A673 (cell line): ENCODE measurements at places on chromosomes 5 and 9. TPM values are rescaled to one million over a fixed set of nuclear protein-coding genes. Genes with fewer than 3 reads are reported as not detected.

Gene ISCA1
- 36.4 and 42.5 TPM in 2 replicates for total RNA-seq

GRCh38 chr5:74319076-74319475 lies 321.5 kb downstream of the ENC1 start:
- no peak for DNase-seq
- no peaks in the 10 kb centered on the region for H3K36me3 ChIP-seq
- H3K27me3 ChIP-seq, result no peaks in the 10 kb centered on the region
- no peaks in the 10 kb centered on the region for H3K4me1 ChIP-seq
- no peak overlapping the region for H3K27ac ChIP-seq
- no peak overlapping the region for H3K4me3 ChIP-seq

GRCh38 chr5:43119771-43120170 lies 943 bp upstream of the ZNF131 start:
- H3K4me1 ChIP-seq, result peaks cover 23% of the 10 kb centered on the region
- H3K4me3 ChIP-seq, result no peak overlapping the region
- H3K27me3 ChIP-seq, result no peaks in the 10 kb centered on the region
- DNase-seq, result no peak
- H3K36me3 ChIP-seq, result peaks cover 20% of the 10 kb centered on the region

DNA sequence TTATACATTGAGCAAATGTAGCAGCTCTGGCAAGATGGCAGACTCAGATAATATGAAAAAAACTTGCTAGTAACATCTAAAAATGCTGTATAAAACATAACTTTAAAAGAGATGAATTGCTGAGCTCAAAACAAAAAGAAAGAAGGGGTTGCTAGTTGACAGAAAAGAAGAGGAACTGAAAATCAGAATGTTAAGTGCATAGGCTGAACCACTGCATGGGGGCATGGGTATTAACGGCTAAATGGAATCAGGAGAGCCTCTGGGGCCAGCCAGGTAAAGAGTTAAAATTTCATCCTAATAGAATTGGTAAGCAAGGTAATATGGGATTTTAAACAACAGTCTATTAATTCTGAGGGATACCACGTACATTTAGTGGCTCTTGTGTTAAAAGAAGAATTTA lies 146.8 kb downstream of the SMC2 start:
- H3K4me3 ChIP-seq, result no peak overlapping the region
- no peak for DNase-seq
- H3K27ac ChIP-seq, result no peak overlapping the region
- no peaks in the 10 kb centered on the region for H3K4me1 ChIP-seq
- no peaks in the 10 kb centered on the region for H3K27me3 ChIP-seq
- no peaks in the 10 kb centered on the region for H3K36me3 ChIP-seq

Gene ZNF354B
- 13.8 TPM in 2 replicates for total RNA-seq
